Mucosa of gallbladder (tissue), 1 donor: ENCODE measurements at places on chromosomes 13 and 19. TPM values are rescaled to one million over a fixed set of nuclear protein-coding genes. Genes with fewer than 3 reads are reported as not detected.

GRCh38 chr19:45523642-45524256, 16.5 kb downstream of the VASP start:
- peak; percentile 83 for DNase-seq

ZNF560 gene
- total RNA-seq = not detected

GPR183 gene
- total RNA-seq = 11.7 TPM

DNA sequence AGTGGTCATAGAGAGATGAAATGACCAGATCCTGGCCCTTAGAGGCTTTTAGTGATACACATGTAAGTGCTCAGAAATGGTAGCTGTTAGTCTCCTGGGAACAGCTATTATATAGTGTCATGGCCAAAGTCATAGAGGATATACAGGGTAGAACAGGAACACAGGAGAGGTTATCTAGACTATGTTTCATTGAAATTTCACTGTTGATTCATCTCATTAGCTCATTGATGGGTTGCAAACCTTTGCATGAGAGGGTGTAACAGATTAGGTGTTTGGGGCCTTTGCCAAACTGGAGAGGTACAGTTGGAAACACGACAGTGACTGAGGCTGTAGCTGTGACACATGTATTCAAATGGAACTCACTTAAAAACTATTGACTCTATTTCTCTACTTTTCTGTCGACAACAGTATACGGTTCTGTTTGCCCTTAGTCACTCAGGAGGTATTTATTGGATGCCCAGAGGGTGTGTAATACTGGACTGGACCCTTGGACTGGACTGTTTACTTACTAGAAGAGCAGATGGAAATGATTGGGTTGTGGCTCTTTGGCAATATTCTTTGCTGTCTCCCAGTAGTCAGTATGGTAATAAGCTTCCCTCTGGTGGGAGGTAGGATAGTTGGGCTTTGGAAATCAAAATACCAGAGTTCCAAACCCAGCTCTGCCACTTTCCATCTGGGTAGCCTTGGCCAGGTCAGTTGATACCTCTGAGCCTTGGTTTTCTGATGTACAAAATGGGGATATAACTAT, 29.8 kb downstream of the ARHGAP35 start:
- peak; percentile 53 for DNase-seq

DLEU7 gene
- 0.60 TPM for total RNA-seq

C13orf42 gene
- total RNA-seq = not detected

DNA sequence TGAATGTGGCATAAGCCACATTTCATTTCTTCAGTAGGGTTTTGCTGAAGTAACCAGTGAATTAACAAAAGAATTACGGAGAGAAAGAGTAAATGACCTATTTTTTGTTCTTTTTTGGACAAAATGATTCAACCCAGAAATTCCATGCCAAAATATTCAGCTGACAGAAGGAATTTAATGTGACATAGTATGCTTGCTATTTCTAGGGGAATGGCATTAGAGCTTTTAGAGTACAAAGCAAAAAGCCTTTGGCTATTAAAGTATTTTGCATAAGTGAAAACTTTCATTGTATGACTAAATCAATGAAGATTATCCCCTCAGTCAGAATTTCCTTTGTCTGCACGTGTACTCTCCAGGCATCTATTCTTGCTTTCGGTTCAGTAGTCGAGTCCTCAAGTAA, 465.3 kb downstream of the COG6 start:
- DNase-seq = no peak

ZNF177 gene
- total RNA-seq = 3.4 TPM

- no peak for DNase-seq
Measured at GRCh38 chr13:35835989-35836388, 295.2 kb downstream of the DCLK1 start.

DNA sequence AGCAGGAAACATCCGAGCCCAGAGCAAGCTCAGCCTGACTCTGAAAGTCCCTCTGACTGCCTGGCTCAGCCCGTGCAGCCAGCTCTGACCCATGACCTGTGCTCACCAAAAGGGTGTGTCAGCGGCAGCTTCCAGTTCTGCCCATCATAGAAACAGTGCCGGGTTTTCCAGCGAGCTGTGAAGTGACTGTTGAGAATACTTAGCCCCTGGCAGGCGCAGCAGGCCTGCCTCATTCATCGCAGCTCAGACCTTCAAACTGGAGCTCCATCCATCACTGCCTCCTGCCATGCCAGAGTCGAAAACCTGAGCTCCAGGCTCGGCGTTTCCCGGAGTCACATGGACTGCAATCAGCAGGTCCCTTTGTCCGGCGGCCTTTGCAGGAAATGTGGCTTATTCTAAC, 16.3 kb upstream of the GSX1 start:
- no peak for DNase-seq

ZNF835 gene
- 6.5 TPM for total RNA-seq

- DNase-seq = no peak
Measured at GRCh38 chr19:6540918-6541689, 10.3 kb downstream of the TNFSF9 start.

GRCh38 chr19:34589730-34590129, 87.2 kb downstream of the SCGB2B2 start:
- DNase-seq = no peak
